Stimulated activated CD4-positive, alpha-beta T cell treated with anti-CD3 and anti-CD28 coated beads, Interleukin-1b, Interleukin-23, amount 100 ng/mL, for 1 hour (primary cell): ENCODE measurements at places on chromosomes 1 and 21.

GRCh38 chr1:21775985-21776562, 6.9 kb downstream of the USP48 start:
- no peak for DNase-seq

DNA sequence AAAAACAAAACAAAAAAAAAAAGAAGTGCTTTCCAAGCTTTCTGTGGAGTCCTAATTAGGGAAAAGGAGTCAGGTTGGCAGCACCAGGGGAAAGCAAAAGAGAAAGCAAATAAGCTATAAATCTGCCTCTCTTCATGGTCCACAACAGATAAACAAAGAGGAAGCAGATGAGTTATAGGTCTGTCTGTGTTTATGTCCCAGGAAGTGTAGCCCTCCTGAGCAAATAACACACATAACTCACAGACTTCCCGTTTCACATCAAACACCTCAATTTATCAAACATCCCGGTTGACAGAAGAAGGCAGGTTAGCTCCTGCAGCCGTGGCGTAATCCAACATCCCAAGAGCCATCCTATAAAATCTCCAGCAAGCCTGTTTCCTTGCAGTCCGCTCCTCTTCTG, 5.6 kb upstream of the SLC2A5 start:
- no peak for DNase-seq

DNA sequence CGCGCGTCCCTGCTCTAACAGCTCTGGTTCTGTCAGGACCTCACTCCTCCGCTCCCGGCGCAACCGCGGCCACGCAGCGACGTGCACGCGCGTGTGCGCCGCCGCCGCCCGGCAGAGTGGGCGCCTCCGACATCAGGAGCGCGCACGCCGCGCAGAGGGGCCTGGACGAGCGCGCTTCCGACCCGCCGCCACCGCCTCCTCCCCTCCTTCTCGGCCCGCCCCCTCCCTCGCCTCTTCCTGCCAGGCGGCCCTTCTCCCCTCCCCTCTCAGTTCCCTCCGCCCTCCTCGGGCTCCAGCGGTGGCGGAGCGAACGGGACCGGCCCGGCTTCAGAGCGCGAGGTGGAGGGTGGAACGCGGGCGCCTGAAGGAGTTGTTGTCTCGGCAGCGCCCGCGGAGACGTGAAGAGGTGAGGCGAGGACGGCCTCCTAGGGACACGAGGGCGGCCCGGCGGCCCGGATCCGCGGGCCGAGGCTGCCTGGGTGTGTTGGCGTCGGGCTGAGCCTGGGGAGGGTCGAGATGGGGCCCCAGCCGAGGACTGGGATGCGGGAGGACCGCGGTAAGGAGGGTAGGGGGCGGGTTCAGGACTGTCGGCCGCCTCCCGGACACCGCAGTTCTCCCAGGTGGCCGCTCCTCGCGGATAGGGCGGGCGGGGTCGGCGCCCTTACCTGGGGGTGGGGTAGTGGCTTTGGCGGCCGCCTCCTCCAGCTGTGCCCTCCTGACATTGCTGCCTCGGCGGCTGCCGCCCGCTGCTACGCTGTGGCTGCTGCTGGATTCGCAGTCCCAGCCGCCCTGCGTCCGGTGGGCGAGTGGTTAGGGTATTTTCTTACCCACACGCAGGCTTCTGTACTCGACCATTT, at the start of gene RABGAP1L:
TSS of gene RABGAP1L (plus strand) at position 269 of the 857 bp plus-strand sequence.
- peak; percentile 80 for DNase-seq

DNA sequence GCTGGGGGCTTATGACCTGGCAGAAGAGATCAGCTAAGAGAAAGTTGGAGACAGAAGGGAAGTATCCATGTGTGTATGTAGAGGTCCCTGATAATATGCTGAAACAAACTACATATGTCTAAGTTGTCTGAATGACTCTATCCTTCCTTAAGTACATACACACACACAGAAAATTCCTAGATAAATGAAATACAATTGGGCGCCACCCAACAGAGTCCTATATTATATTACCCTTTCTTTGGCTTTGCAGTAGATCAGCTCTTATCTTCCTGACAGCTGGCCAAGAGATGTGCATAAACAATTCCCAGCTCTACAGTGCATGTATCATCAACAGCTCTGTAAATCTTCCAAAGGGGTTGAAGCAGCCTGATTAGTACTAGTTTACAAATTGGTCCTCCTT, 40.1 kb downstream of the SORT1 start:
- no peak for DNase-seq

DNA sequence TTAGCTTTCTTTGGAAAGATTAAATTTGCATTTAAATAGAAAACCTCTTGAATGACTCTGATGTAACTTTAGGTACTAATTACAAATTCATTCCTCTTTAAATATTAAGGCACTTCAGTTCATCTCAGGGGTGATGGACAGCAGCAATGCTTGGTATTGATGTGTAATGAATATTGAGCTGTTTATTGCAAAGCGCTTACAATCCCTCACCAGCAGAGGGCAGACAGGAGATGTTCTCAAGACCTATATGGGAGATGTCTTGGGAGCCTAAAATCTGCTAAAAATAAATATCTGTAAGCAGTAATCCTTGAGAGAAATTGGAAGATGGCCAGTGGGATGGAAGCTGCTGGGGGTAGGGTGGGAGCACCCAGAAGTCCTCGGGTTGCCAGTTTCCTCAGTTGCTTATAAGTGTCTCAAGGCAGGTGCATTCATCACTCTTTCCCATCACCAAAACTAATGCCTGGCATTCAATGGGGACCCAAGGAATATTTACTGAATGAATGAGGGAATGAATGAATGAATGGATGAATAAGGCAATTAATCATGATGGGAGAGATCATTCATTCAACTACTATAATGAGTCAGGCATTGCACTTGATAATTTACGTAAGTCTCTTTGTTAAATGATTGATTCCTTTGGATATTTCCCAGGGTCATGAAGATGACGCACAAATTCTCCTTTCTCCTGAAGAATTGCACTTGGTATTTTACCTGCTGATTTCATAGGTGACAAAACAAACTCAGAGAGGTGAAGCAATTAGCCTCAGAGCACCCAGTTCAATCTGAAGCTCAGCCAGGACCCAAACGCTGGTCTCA, 2.3 kb downstream of the KLHDC8A start:
- DNase-seq, result peak; percentile 24

DNA sequence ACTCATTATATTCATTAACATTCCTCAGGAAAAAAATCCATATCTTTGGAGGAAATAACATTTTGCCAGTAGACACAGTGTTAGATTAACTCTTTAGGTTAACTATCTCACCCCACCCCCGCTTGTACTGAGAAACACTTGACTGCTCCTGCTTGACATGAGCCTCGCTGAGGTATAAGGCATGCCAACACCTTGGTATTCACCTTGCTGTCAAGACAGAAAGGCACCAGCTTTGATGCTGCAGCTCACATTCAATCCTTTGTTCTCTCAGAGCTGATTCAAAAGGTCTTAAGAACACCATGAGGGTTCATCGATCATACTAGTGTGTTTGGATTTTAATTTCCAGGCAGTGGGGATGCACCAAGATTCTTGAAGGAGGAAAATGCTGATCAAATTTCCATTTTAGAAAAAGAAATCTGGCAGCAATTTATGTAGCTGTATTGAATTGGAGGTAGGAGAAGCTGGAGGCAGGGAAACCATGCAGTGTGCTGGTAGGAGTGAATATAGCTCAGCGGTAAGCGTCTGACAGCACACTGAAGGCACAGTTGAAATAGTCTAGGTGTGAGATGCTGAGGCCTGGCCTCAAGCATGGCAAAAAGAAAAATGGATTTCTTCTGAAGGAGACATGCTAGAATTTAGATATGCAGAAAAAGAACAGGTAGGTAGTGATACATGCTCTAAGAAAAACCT, 108.0 kb upstream of the ST6GALNAC5 start:
- DNase-seq, result no peak

DNA sequence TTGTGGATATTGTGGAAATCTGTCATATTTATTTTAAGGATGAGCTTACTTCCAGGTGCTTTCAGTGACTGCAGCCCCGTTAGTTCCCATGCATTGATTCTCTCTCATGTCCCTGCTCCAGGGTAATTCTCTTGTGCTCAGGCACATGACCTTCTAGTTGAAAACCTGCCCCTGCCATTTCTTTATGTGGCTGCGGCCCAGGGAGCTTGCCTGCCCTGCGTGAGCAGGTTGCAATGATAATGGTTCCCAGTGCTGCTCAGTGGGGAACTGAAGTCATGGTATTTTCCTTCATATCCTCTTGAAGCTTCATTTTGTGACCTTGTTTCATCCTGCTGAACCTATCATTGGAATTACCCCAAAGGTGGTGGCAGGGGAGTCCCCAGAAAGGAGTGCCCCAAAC, 229.8 kb downstream of the DISC1 start:
- DNase-seq, result no peak

DNA sequence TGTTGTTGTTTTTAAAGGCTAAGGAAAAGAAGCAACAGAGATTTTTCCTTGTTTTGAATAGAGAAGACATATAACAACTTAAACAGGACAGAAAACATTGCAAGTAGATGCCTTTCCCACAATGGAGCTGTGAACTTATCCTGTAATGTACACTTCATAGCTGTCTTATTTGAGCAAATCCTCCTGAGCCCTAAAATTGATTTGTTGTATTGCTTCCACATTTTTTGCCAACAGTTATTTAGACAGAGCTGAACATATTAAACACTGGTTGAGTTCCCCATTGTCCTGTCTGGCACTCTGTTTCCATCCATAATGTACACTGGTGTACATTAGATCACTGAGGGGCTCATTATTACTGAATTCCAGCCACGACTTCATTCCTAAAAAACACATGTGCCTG, 32.2 kb downstream of the CACHD1 start:
- DNase-seq, result no peak

- DNase-seq, result no peak
Observed at GRCh38 chr1:216606047-216606637, 117.1 kb downstream of the ESRRG start.

- DNase-seq, result no peak
Observed at GRCh38 chr1:10869933-10870332, 73.5 kb upstream of the CASZ1 start.

- peak; percentile 76 for DNase-seq
Observed at GRCh38 chr1:61077676-61078541, 4.5 kb upstream of the NFIA start.
